ENCODE measurements at places on chromosomes 11 and 22.

- no peak for DNase-seq
Measured at GRCh38 chr11:27600656-27601055, 94.1 kb upstream of the LIN7C start.

GRCh38 chr11:69232821-69233743 lies 60.9 kb upstream of the MYEOV start:
- DNase-seq = no peak

- DNase-seq = no peak
Measured at GRCh38 chr22:35564975-35565867, 24.6 kb downstream of the RASD2 start.

DNA sequence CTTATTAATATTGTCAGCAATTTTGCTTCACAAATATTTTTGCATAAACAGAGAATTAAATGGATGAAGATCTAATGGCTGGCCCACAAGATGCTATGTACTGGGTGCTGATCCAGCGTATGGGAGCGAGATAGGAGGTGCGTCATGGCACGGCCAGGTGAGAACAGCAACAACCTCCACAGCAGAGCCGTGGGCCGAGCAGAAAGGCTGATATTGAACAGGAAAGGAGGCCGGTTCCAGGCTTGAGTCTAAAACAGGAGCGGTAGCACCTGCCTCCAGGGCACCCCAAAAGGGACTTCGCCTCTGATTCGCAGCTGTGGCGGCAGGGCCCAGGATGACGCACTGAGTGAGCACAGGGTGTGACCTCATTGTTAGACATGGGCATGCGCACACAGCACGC lies 1502.1 kb downstream of the TBC1D22A start:
- no peak for DNase-seq

Data from activated CD4-positive, alpha-beta T cell treated with anti-CD3 and anti-CD28 coated beads, Interleukin-10, Interleukin-2, amounts not matched to agents 100 ng/mL and 50 ng/mL, durations not matched to agents 16 hours and 8 hours (primary cell).